Placental epithelial cell (primary cell): ENCODE measurements at places on chromosomes 1 and 21. TPM values are rescaled to one million over a fixed set of nuclear protein-coding genes. Genes with fewer than 3 reads are reported as not detected.

Gene GSTM5
- under 0.01 TPM in 1 of 2 replicates, not detected in the other for total RNA-seq

Gene CD48
- not detected in 2 replicates for total RNA-seq

Gene CENPF
- total RNA-seq, result 8.6 and 20.4 TPM in 2 replicates

Gene C1orf226
- 8.2 and 11.7 TPM in 2 replicates for total RNA-seq

Gene SPRR1B
- total RNA-seq, result not detected in 2 replicates

Gene CRB1
- under 0.01 TPM in 1 of 2 replicates, not detected in the other for total RNA-seq

Gene SPATA45
- not detected in 2 replicates for total RNA-seq
